Fibroblast of villous mesenchyme (primary cell): ENCODE measurements at places on chromosomes 3 and 15. TPM values are rescaled to one million over a fixed set of nuclear protein-coding genes. Genes with fewer than 3 reads are reported as not detected.

- no peak for DNase-seq
Observed at GRCh38 chr3:48797626-48798025, 50.0 kb downstream of the PRKAR2A start.

The CPNE9 gene
- not detected in 2 replicates for total RNA-seq

- no peak for DNase-seq
Observed at GRCh38 chr15:93612953-93613352, 523.9 kb upstream of the RGMA start.

The SEMA3F gene
- 0.32 and 0.86 TPM in 2 replicates for total RNA-seq

- DNase-seq = no peak
Observed at GRCh38 chr15:87981969-87982368, 274.6 kb downstream of the NTRK3 start.

- DNase-seq = no peak
Observed at GRCh38 chr3:14210290-14210688, 31.7 kb downstream of the LSM3 start.
